ENCODE measurements at places on chromosomes 4 and X.

GRCh38 chrX:107675365-107675654 lies 47.0 kb downstream of the PRPS1 start:
- no peak for DNase-seq

- DNase-seq, result no peak
Measured at GRCh38 chrX:155086202-155086840, 15.0 kb downstream of the BRCC3 start.

DNA sequence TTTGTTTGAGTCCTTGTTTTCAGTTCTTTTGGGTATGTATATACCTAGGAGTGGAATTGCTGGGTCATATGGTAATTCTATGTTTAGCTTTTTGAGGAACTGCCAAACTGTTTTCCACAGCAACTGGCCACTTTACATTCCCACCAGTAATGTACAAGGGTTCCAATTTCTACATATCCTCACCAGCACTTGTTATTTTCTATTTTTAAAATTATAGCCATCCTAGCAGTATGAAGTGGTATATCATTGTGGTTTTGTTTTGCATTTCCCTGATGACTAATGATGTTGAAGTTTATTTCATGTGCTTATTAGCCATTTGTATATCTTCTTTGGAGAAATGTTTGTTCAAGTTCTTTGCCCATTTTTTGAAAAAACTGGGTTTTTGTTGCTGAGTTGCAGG lies 39.6 kb downstream of the TMEM164 start:
- DNase-seq, result no peak

- no peak for DNase-seq
Measured at GRCh38 chr4:142386449-142386848, 459.7 kb downstream of the INPP4B start.

GRCh38 chr4:2406406-2406805 lies 12.0 kb downstream of the ZFYVE28 start:
- DNase-seq, result no peak

- DNase-seq, result no peak
Measured at GRCh38 chrX:107710617-107711391, 64.8 kb downstream of the TSC22D3 start.

DNA sequence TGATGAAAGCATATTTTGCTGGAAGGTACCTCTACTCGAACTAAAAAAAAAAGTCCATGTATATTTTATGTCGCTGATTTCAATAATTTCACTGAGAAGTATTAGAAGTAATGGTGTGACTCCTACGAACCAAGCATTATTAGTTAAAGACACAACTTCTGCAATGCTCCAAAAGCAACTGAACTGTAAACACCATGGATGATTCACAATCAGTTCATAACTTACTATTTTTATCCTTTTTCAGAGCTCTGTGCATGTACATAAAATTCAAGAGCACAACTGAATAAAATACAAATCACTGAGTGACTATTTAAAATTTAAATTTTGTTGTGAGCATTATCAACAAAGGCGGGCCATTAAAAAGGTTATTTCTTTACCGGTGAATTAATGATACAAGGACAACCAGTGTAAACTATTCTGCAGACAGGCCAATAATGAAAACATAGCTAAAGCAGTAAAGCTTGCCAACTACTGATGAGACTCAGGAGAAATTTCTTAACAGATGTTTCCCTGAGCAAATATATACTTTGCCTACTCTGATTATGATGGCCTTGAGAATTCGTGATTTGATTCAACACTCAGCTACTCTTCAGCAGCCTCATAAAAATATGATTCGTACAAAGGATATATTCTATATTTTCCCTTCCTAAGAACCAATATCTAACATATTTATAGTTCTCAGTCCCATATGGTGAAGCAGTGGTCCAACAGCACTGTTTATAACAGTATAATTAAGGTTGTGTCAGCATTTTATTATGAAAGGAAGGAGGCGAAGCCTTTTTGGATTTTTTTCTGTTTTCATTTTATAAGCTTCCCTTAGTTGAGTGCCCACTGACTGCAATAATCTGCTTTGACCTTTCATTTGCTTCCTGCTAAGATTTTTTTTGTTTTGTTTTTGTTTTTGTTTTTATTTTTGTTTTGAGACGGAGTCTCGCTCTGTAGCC lies 62.8 kb upstream of the NEIL3 start:
- no peak for DNase-seq

DNA sequence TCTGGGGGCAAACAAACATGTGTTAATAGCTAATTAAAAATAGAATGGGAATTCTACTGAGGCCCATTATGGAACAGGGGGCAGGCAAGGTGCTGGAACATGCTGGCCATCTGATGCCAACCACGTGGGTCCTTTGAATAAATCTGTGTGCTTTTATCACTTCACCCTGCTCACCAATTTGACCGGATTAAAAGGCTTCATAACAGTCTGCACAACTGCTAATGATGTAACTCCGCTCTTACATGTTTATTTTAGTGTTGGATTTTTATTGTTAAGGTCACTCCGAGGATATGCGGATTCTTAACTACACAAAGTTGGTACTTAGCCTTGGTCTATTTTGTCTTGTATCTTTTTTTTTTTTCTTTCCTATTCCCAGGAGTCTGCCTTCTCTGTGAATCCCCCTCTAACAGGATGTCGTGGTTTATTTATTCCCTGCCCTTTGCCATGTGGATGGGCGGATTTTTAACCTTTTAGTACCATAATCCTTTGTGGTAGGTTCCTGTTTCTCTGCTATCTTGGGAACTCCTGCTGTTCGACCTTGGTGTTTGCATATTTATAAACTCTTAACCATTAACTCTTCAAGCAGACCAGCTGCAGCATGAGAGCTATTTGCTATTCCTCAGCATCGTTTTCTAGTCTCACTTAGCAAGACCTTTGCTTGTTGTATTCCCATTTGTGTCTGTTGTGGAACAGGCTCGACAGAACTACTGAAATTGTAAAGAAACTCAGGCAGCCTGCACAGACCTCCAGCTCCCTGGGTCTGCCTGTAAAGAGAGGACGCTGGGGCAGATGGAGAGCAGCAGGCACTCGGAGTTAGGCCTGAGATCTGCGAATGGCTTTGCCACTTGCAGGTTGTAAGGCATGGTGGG lies 38.0 kb downstream of the TRIM2 start:
- no peak for DNase-seq

DNA sequence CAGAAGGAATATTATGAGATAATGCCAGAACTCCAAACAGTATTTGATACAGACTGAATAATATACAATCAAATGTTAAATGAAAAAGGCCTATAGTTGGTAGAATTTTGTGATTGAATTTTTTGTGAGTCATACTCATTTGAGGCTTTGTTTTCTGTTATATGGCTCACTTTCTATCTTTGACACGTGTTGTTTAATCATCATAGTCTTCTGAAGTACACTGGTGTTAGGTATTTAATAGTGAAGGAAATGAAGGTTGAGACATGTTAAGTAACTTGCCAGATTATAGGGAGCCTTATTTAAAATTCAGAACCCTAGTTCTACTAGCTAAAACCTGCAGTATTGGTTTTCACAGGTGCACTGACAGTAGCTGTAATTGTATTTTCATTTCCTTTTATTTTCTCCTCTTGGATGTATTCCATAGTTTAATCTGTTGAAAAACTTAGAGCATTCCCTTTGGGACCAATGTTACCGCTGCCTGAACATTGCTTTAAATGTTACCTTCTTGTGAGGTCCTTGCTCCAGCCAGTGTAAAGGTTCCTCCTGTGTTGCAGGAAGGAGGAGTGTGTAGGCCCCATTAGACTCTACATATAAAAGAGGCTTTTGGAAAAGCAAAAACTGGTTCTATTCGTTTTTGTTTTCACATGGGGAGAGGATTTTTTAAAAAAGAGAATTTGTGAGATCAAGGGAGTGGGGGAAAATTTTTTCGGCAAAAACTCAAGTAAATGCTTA lies 224.1 kb downstream of the ARHGAP10 start:
- DNase-seq, result no peak

DNA sequence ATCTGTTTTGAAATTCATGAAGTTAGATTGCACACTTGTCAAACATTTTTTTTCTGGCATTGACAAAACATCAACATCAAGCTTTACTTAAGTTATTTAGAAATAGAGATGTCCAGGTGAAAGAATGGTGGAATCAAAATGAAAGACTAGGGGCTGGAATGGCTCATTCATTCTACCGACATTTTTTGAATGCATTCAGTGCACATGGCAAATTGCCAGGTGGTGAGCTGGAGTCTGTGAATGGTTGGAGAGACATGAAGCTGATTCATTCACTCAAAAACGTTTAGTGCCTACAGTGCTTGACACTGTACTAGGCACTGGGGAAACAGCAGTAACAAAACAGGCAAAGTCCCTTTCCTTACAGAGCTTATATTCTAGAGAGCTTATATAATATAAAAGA lies 292.4 kb downstream of the PPP1R2C start:
- DNase-seq, result no peak

GRCh38 chrX:17654116-17654515 lies 83.2 kb upstream of the SCML1 start:
- DNase-seq, result no peak

DNA sequence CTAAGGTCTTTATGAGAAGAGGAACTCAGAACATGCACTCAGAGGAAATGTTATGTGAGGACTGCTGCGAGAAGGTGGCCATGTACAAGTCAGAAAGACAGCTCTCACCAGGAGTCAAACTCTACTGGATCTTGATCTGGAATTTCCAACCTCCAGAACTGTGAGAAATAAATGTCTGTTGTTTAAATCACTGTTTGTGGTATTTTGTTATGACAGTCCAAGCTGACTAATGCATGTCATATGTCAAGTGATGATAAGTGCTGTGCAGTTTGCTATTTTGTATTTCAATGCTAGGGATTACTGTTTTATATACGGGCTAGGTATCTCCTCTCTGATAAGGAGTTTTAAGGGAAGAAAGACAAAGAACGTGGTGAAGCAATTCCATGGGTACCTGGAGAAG lies 162.3 kb downstream of the CPEB2 start:
- DNase-seq, result no peak

GRCh38 chr4:99047710-99048109 lies 40.9 kb downstream of the ADH5 start:
- no peak for DNase-seq

DNA sequence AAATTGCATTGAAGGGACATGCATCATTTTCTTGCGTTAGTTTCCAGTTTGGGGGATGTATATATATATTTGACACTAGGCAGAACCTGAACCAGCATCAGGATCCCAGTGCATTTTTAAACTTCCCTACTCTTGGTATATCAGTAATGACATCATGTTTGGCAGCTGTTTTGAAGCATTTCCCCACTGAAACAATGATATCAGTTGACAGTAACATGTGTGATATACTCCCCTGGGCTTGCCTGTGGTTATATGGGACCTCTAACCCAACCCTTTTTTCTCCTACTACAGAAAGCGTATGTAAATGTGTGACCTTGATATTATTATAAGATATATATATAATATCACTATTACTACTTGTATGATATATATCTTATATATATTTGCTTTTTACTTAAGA lies 225.9 kb upstream of the CASK start:
- no peak for DNase-seq

GRCh38 chrX:69618803-69619202 lies 2.9 kb downstream of the EDA start:
- DNase-seq, result no peak

GRCh38 chrX:114251575-114251974 lies 332.3 kb upstream of the HTR2C start:
- DNase-seq, result no peak

GRCh38 chr4:151857368-151857767 lies 96.6 kb upstream of the GATB start:
- DNase-seq, result no peak

- DNase-seq, result no peak
Measured at GRCh38 chr4:164318350-164318749, 435.6 kb upstream of the SMIM31 start.

DNA sequence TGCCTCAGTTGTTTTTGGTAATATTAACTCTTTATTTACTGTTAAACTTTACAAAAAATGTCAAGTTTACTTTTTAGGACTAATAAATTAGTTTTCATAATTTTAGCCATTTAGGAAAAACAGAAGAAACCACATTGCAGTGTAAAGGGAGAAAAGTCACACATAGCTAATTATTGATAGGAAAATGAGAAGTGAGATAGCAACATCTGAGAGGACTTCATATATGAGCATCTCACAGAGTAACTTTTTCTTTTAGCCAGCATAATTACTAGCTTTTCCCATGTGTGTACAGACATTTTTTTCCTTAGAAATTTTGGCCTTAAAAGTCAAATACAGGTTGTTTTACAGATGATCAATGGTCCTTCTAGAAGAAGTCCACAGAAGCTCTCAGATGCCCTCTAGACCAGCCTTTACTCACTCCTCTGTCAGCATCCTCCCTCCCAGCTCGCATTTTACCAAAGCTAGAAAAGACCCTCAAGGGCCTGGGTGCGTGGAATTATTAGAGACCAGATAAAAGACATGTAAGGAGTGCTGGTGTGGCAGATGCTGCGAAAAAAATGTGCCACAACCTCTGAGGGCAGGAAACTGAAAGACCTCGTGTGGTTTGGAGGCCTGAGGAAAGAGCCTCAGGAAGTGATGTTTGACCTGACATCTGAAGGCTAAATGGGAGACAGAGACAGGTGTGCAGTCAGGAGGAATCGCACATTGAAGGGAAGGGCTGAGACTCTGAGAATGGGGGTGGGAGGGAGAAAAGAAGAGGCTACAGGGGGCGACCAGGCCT lies 156.9 kb downstream of the CBR4 start:
- no peak for DNase-seq

DNA sequence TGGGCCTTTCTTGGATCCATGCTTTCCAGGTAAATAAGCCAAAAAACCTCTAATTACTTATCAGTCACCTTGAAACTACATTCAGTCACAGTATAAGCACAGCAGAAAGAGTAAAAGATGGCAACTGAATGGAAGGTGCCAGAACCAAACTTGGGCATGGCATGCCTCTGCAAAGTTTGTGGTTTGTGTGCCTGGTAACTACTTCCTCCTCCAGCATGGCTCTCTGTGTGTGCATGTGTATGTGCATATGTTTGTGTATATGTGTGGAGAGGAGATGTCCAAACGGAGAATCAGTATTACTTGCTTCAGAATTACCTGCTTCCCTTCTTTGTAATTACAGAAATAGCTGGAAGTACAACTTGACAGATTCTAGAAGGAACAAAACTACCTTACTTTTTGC lies 67.5 kb downstream of the AGTR2 start:
- no peak for DNase-seq

DNA sequence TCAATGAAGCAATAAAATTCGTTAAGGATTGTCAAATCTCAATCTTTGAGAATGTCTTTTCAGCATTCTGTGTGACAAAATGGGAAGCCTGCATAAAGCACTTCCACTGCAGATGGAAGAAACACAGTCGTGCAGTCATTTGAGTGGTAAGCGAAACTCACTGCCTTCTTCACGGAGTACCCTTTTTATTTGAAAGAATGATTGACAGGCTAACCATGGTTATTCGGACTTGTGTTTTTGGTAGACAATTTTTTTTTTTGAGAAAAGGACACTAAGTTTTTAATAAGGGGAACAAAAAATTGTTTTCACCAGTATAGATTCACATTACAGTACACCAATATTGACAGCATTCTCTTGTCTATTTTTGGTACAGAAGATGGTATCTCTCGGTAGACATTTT lies 86.9 kb upstream of the MSX1 start:
- no peak for DNase-seq

GRCh38 chr4:130124066-130124465 lies 1028.1 kb downstream of the C4orf33 start:
- DNase-seq, result no peak

Measured in NCI-H187 treated with DMSO at 0.1 percent for 48 hours (cell line).